Left renal cortex interstitium (tissue), 4 donors: ENCODE measurements at places on chromosomes 7 and 10. TPM values are rescaled to one million over a fixed set of nuclear protein-coding genes. Genes with fewer than 3 reads are reported as not detected.

- no peak for DNase-seq
These were observed 400.2 kb downstream of the PHTF2 start for GRCh38 chr7:78198756-78199155.

DNA sequence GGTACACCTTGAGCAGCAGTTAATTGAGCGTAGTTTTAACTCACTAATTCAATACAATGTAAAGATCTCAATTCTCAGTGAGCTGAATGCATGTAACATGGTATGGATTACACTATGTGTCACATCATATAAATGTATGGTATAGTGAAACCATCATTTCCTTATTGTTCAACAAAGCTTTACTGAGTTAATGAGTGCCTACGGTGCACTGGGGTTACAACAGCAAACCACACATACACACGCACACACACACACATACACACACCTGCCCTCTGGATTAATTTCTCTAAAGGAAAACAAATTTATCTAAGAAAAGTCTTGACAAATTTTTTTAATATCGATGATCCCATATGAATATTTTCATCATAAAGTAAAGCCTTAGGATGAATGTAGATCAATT is 369.1 kb downstream of the MALRD1 start:
- DNase-seq, result no peak

DNA sequence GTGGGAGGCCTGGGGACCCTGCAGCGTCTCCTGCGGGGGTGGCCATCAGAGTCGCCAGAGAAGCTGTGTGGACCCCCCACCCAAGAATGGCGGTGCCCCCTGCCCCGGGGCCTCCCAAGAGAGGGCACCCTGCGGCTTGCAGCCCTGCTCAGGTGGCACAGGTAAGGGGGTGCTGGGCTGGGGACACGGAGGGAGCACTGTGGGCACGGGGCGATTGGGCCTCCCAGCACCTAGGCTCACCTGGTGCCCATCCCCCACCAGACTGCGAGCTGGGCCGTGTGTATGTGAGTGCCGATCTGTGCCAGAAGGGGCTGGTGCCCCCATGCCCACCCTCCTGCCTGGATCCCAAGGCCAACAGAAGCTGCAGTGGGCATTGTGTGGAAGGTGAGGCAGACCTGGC is 29.6 kb upstream of the ZNF467 start:
- no peak for DNase-seq

DNA sequence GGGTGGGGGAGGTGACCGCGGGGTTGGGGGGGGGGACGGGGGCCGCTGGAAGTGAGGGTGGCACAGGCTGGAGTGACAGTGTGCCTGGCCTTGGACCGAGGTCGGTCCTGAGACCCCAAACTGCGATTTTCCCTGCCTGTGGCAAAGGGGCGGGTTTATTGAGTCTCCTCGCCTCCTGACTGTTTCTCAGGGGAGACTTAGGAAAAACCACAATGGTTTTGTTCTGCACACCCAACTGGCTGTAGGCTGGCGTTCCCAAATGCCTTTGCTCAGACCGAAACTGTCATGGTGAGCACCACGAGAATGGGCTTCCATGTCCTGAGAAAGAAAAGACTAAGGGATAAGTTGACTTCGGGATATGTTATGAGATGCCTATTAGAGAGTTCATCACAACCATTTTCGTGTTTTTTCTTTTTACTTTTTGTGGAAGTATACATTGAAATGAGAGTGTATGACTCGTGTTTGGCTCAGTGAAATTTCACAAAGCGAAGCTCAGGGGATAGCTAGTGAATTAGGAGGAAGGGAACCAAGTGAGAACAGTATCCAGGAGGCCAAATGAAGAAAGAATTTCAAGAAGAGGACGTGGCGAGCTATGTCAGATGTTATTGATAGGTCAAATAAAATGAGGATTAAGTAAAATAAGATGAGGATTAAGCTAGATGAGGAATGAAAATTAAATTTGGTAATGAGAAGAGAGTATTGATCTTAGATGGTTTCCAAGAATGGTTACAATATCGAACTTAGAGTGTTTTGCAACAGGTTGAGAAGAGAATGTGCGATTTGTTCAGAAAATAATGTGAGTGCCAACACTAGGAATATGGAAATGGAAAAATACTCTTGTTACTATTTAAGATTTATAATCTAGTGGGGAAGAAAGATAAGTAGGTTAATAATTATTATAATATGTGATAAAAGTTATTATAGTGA is 918 bp downstream of the NET1 start:
- no peak for DNase-seq

DNA sequence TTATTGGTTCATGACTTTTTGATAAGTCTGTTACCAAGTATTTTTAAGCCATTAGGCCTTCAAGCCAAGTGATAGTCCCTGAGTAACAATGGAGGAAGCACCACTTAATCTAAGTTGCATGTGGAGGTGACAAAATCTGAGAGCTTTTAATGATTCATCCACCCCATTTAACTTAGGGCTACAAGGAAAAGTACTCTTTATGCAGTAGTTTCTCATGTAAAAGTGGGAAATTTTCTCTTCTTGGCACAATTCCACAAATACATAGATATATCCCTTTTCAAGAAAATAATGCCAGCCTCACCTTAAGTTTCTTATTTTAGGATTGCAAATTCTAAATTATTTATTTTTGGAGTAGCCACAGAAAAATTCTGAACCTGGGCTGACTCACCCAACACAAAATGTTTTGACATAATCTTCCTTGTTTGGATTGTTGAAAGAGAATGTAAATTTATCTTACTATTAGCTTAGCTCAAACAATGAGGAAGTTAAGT is 85.7 kb downstream of the SUGCT start:
- DNase-seq, result no peak

DNA sequence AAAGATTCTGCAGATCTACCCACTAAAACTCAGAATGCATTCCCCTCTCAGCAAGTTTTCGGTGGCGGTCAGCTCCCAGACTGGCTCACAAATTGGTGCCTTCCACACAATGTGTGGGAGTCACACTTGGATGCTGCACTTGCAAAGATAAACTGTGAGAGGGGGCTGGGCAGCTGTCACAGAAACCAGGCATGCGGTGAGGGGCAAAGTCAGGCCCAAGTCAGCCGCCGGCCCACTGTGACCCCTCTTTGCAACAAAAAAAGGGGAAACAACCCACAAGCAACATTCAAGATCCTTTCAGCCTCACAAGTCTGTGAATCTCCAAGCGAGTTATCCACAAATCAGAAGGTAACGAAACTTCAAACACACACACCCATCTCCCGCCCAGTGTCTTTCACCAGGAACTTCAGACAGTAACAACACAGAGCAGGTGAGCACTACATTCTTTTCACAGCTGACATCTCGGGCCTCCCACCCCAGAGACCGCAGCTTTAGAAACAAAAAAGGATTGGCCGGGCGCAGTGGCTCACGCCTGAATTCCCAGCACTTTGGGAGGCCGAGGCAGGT is 32.0 kb downstream of the SNX8 start:
- DNase-seq, result peak; percentile 48

DNA sequence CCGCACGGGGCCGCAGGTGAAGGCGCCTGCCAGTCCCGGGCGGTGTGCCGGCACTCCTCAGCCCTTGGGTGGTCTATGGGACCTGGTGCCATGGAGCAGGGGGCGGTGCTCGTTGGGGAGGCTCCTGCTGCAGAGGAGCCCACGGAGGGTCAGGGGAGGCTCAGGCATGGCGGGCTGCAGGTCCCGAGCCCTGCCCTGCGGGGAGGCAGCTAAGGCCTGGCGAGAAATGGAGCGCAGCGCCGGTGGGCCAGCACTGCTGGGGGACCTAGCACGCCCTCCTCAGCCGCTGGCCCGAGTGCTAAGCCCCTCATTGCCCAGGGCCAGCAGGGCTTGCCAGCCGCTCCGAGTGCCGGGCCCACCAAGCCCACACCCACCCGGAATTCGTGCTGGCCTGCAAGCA is 18.9 kb downstream of the AKR1E2 start:
- no peak for DNase-seq

- DNase-seq, result no peak
These were observed 52.4 kb downstream of the ELAPOR2 start for GRCh38 chr7:87007038-87007437.

DNA sequence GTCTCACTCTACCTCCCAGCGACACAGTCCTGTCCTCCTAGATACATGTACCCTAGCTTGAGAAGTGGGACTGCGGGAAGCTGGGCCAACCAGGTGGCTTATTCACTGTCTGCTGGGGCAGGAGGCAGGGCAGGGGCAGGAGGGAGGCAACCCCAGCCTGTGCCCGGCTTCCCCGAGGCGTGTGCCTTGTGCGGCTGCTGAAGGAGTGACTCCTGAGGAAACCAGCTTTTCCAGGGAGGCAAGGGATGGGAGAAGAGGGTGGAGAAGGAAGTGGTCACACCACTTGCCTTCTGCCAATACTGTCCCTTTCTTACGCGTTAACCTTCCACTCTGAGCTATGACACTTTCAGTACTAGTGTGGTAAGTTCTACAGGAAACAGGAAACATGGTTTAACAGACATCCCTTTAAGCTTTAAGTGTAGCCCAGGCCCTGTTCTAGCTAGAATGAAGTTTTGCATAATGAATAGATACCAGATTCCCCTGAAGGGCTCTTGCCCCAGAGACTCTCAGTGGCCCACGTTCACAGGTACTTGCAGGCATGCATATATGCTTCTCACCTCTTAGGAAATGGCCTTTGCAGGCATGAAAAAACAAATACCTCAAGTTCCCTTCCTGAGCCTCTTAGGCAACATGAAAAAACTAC is 40.6 kb downstream of the SYPL1 start:
- DNase-seq, result no peak

DNA sequence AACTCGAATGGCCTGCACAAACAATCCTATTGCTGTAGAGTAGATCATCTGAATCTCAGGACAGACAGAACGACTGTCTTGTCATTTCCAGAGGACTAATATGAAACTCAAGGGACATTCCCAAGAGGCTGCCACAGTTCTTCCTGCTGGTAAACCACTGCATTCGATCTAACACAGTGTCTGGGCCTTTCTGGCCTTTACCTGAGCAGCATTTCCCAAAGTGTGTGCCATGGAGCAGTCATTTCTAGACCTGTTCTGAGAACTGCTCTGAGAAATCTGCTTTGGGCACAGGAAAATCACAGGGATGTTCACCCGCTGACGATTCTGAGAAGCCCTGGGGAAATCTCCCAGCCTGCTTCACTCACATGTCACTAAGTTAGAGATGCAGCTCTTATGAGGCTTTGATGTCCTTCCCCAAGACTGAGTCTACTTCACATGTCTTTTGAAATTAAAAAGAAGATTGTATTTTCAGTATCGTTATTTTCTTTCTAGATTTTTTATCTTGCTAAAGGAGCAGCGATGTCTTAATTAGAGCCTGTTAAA is 18.4 kb downstream of the GPNMB start:
- no peak for DNase-seq

- DNase-seq, result no peak
These were observed 358.1 kb downstream of the CRPPA start for GRCh38 chr7:16063221-16063620.

- DNase-seq, result no peak
These were observed 55.4 kb upstream of the KIAA1217 start for GRCh38 chr10:24153537-24153936.

DNA sequence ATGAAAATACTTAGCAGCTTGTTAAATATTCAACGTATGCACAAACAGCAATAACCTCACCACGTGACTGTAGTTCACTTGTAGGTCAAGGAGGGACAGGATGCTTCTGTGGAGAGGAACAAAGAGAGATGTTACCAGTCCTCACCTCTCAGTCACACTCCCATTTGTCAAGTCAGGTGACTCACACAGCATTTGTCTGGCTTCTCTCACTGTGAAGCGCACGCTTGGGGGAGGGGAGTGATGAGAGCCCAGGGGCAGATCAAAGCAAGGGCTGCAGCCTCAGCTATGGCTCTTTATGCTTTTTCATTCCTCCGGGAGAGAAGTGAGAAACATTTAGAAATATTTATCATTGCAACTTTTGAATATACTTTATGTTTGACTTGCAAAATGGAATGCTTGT is 2.9 kb upstream of the RBM20 start:
- no peak for DNase-seq

- DNase-seq, result no peak
These were observed 438.7 kb upstream of the NRP1 start for GRCh38 chr10:33773253-33773573.

GRCh38 chr10:107692072-107692471 is 527.6 kb upstream of the SORCS1 start:
- DNase-seq, result no peak

DNA sequence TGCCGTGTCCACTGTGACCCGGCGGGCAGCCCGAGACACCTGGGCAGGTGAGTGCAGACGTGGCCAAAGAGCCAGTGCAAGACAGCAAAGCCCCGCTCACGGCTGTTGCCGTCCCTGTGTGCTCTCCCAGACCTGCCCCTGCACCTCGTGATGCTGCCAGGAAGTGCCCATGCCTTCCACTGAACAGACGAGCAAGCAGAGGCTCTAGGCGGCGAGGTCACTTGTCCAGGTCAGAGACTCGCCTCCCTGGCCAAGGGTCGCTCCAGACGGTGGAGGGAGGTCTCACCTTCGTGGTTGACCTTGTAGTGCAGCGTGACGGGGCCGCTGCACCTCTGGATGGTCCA is 78.2 kb upstream of the GNA12 start:
- no peak for DNase-seq

DNA sequence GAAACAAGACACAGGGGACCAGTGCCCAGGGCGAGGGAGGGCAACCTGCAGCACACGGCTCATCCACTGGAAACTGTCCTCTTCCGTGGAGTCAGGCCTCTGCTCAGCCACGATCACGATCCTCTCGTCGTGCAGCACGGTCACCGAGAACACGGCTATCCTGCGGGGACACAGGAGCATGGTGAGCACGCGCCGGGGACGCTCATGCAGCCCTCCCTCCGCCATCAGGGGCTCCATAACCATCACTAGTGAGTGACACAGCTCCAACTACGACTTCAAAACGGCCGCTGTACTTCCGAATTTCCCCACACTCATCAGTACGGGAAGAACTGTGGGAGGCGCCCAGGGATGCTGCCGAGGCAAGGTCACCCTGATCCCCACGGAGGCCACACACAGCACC is 227.9 kb downstream of the ZMYND11 start:
- no peak for DNase-seq

- no peak for DNase-seq
These were observed 125.1 kb downstream of the RAPGEF5 start for GRCh38 chr7:22231806-22232205.

Gene NCF1
- 1.7 TPM for polyA plus RNA-seq

Gene MEST
- polyA plus RNA-seq, result 704 TPM

Gene CDHR1
- polyA plus RNA-seq, result 0.99 TPM

Gene CALHM1
- polyA plus RNA-seq, result 0.08 TPM

Gene HKDC1
- polyA plus RNA-seq, result 20.7 TPM

Gene SPDYE8
- 1.0 TPM for polyA plus RNA-seq

Gene CDK13
- 57.3 TPM for polyA plus RNA-seq

Gene CAV2
- polyA plus RNA-seq, result 25.7 TPM

Gene WDR86
- polyA plus RNA-seq, result 21.3 TPM

Gene NAT16
- polyA plus RNA-seq, result 0.10 TPM

Gene WDFY4
- polyA plus RNA-seq, result 2.5 TPM

Gene AGAP9
- 13.5 TPM for polyA plus RNA-seq
